ENCODE measurements at places on chromosomes 16 and 17.

DNA sequence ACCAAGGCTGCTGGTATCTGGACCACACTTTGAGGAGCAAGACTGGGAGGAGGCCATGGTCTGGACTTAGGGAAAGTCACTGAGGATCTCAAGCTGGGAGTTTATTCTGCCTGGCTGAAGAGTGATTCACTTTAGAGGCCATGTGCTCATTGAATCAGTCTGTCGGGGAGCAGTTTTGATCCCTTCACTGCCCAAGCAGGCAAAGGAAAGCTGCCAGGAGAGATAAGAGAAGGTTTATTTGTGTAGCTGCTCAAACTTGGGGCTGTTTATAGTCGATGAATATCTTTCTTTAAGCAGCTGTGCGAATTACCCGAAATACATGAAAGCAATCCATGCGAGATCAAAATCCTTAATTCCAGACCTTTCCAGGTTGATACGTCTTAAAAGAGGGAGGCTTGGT lies 544.4 kb upstream of the EEF2KMT start:
- no peak for DNase-seq

DNA sequence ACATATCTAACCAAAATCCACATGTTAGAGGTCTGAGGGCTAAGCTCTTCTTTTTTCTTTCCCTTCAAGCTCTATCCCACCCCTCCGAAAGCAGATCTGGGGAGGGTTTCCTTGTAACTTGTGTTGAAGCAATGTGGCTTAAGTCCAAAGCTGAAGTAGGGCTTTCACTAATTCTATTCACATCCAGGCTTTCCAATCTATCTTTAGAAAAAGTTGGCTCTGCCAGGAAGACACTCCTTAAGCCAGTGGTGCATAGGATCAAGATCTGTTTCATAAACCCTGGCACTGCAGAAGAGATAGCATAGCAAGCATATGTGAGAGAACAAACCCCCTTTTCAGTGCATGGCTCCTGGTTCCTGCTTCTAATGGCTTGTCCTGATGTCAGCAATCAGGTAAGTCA lies 34.9 kb upstream of the DHX40 start:
- DNase-seq = no peak

DNA sequence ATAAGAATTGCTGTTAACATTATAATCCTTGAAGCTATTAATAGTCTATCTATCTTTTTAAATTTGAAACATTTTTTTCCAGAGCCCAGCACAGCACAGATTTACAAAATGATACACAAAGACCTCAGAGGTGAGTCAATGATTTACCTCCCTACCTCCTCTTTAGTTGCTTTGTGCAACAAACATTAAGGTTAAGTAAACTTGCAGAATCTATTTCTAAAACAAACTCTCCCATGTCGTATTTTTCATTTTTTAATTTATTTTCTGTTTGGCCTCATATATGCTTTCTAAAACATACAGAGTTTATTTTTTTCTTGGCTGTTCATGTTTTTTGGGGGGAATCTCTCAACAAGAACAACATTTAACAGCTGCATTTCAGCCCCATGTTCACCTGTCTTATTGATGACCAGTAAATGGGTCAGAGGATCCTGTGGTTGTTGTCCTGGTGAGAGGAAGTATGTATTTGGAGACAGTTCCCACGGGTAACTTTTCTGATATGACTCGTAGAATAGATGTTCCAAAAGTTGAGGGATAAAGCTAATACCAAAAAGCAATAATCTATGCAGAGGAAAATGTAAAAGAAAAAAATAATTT lies 42.6 kb downstream of the ABCA9 start:
- DNase-seq = no peak

- DNase-seq = no peak
Observed at GRCh38 chr17:19010729-19011505, 6.4 kb upstream of the FAM83G start.

GRCh38 chr17:76248013-76248782 lies 7.9 kb upstream of the RNF157 start:
- no peak for DNase-seq
